ENCODE measurements at places on chromosomes 2 and 18. TPM values are rescaled to one million over a fixed set of nuclear protein-coding genes. Genes with fewer than 3 reads are reported as not detected.

GRCh38 chr2:150909613-150910012 is 352.1 kb downstream of the RBM43 start:
- DNase-seq: no peak

DNA sequence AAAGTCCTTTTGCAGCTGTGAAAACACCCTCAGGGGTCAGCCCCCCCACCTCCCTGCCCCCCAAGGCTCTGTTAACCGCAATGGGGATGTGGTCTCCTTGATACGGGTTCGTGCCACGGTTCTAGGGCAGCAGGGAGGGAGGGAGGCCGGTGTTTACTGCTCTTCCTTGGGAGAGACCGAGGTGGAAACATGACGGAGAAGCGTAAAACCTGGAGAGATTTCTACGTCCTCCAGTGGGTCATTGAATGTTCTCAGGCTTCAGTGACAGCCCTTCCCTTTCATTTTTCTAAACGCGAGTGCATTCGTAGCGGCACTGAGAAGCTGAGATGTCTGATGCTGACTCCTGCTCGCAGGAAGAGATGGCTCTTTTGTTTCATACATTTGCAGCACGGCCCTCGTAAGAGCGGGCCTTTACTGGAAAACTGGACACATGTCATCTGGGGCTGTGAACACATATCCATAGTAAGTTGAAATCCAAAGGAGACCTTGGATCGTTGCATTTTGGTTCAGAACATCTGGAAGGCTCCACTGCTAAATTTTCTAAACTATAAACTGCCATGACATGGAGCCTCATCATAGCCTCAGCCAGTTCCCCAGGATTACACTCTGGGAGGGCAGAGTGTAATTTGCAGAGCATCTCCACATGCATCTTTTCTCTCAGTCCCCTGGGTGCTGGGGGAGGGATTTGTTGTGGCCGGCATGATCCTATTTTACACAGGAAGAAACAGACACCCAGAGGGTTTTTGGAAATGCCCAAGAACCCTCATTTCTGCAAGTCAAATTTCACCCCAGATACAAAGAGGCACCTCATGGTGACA is 40.6 kb upstream of the HDAC4 start:
- DNase-seq: no peak

GRCh38 chr18:54672846-54673475 is 81.9 kb downstream of the DYNAP start:
- no peak for DNase-seq

DNA sequence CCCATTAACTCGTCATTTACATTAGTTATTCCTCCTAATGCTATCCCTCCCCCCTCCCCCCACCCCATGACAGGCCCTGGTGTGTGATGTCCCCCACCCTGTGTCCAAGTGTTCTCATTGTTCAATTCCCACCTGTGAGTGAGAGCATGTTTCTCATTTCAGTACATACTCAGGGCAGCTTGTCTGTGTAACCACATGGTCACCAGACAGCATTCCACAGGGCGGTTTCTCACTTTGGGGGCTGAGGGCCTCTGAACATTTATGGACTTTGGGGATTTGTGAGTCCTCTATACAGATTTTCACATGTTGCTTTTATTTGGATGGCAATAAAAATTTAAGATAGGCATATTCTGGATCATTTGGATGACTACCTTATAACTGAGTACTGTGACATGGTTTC is 84.0 kb downstream of the LYPD6B start:
- DNase-seq: no peak

CLEC4F gene
- total RNA-seq: not detected

DNA sequence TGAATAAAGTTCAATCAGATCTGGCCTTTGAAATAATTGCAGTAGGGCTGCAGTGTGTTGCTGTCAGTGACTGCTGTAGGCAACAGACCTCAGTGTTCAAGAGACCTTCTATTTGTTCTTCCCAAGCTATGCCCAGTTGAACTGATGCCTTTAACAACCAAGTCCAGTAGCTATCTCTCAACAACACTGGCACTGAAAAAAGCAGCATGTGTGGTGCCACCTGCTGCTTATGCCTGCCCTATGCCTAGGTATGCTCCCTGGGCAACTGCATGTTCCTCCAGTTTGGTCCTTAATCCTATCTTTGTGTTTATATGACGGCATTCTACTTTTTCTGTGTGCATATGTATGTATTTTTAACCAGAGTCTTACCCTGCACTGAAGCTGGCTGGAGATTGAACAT is 523.9 kb upstream of the MEX3C start:
- DNase-seq: no peak

DNA sequence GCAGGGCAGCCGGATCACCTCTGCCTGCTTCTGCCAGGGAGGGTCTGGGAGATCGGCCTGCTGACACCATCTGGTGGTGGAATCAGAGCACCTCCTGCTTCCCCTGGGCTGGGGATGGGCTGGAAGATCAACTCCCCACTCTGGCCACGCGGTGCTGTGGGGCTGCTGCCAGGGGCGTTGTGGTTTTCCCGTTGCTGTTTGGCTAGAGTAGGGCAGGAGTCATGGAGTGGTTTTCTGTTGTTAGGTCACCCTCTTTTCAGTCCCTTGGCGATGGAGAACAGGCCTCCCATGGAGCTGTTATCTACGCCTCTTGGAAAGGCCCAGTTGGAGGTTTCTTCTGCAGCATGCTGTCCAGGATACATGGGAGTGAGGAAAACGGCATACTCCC is 15.2 kb downstream of the BCL2L11 start:
- peak; percentile 20 for DNase-seq

DNA sequence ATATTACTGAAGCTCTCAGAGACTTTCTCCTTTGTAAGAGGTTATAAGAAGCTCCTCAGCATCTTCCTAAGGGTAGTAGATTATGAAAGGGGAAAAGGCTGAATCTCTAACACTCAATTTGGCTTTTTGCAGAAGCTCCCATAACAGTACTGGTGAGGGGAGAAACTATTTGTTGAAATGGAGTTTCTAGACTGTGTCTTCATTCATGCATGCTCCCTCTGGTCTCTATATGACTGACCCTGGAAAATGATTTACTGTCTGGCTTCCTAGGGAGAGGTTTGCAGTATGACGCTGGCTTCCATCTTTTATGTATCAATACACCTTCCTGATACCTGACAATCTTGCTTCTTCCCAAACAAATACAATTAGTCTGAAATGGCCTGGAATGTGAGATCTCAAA is 63.9 kb downstream of the LDAH start:
- DNase-seq: no peak

DNA sequence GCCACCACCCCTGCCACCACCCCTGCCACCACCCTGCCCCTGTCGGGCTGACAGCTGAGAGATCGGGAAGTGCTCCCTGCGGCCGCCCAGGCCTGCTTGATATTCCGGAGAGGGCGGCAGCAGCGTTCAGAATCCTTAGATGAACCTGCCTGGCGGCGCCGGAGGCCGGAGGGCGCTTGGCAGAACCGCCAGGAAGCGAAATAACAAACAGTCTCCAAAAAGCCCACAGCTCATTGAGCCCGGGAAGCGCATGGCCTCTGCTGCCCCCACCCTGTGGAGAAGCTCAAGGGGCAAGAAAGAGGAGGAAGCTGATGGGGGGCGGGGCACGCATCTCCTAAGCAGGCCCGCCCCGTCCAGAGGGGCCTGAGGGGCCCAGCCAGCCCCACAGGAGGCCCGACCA is 92.2 kb upstream of the MBOAT2 start:
- no peak for DNase-seq

GRCh38 chr2:3631851-3632659 is 25.9 kb upstream of the ALLC start:
- no peak for DNase-seq

DNA sequence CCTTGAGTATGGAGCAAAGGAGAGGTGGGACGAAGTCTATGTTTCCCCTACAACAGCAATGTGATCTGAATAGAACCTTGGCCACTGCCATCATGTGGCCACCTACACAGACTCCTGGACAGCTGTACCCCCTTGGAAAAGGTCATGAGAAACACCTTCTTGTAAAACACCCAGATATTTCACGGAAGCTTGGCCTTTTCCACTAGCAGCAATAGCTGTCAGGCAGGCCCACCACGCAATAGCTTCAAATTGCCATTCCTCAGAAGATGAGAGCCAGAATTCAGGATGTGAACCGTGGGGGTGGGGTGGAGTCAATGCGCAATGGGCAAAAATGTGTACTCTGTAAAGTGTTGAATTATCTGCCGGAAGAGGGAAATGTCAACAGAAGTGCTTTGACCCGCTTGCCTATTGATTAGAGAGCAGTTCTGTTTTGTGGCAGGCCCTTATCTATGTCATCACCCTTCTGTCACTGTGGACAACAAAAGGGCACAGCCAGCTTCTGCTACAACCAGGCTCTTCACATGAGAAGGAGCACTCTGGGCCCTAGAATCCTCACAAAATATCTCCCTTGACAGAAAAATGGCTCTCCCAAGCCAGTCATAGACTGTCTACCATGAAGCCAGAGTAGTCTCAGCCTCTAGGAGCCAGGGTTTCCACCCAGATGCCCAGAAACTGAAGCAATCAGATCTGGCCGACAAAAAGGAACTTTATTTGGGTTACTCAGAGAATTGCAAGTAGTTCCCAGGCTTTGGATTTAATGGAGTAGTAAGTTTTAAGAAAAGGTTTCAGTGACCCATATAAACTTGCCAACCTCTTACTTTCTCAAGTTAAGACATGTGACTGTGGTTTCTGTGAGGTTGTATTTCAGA is 9.5 kb downstream of the INPP1 start:
- no peak for DNase-seq

DNA sequence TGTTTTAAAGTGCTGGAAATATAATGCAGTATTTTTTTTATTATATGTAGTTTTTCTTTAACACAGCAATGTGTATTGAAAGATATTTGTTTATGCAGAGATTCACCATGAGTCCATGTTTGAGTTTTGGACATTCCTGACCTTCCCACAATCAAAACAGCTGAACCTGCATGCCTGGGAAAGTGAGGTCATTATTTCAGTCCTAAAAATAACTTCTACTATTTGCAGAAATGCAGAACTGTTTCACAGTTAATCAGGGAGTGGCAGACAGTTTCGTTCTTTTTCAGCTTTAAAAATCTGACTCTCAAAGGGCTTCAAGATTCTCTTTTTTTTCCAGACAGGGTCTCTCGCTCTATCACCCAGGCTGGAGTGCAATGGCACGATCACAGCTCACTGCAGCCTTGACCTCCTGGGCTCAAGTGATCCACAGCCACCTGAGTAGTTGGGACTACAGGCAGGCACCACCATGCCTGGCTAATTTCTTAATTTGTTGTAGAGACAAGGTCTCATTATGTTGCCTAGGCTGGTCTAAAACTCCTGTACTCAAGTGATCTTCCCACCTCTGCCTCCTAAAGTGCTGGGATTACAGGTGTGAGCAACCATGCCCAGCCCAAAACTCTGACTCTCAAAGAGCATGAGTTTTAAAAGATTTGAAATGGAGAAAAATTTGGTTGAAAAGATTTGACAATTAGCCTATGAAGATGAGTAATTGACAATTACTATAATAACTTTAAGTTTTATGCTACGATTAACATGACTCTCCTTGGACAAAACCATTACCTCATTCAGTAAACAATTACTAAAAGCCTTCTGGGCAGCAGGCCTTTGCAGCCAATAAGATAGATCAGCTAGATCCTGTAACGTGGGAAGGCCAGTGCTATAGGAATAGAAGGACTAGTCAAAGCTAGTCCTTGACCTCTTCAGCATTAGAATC is 5.0 kb upstream of the MYL12B start:
- no peak for DNase-seq

- DNase-seq: no peak
Observed at GRCh38 chr2:197130318-197130717, 180.3 kb downstream of the ANKRD44 start.

DNA sequence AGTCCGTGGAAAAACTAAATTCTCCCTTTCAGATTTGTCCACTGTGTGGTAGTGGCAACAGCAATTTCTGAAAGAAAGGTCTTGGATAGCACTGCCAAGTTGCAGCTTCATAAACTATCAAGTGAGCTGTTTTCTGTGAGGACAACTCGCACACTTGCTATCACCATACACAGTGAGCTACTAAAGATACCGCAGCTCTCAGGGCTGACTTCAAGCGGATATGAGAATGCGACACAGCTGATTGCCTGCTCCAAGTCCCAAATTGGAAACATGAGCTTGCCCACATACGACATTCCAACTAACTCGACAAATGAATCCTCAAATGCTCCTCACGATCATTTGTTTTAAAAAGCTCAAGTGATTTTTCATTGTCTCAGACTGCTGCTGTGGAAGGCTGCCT is 46.2 kb downstream of the E2F6 start:
- DNase-seq: no peak

- no peak for DNase-seq
Observed at GRCh38 chr2:118197011-118197675, 108.9 kb downstream of the INSIG2 start.

DNA sequence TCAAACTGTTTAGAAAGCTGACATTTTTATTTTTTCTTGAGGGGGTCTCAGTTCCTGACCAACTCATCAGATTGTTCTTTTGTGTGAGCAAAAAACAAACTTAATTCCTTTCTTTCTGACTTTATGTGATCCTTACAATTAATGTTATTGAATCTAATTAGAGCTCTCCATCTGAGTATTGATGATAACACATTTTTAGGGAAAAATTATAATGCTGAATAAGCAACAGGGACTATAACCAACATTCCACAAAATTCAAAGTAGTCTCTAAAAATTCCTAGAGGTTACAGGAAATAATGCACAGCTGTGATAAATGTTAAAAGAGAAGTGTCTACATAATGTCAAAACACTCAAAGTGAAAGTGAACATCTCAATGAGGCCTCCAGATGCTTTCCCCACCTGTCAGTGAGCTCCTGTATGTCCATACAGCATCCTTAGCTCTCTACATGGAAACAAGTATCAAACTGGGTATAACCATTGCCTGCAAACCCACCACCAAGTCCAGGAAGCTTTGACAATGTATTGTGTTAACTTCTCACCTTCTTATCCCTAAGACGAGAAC is 786.0 kb upstream of the SLC39A10 start:
- no peak for DNase-seq

DNA sequence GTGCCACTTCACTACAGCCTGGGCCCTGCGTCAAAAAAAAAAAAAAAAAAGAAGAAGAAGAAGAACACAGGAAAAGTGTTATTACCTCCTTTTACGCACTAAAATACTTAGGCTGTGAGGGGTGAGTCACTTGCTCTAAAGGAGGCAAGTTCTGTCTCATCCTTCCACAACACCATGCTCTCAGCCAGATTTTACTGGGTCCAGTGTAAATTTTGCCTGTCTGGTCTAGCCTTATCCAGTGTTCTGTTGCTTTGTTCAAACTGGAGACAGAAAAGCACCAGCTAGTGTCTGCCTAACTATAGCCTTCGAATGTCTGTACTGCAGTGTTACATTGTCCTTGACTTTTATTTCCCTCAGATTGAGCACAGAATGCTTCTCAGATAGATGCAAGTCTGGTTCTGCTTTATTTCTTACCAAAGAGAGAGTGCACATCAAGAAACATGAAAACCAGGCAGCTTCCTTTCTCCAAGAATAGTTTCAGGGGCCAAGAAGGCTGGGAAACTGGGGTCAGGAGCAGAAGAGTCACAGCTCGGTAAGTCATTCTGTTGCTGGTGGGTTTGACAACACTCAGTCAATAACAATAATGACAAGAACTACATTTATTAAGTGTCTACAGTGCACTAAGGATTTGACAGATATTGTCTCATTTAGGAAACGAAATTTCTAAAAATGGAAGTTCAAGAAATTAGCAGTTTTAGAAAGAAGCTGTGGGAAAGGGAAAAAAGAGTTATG is 3.1 kb upstream of the MSGN1 start:
- DNase-seq: no peak

Data from activated CD4-positive, alpha-beta T cell treated with anti-CD3 and anti-CD28 coated beads for 36 hours (primary cell).